ENCODE measurements at places on chromosomes 16 and 17.

DNA sequence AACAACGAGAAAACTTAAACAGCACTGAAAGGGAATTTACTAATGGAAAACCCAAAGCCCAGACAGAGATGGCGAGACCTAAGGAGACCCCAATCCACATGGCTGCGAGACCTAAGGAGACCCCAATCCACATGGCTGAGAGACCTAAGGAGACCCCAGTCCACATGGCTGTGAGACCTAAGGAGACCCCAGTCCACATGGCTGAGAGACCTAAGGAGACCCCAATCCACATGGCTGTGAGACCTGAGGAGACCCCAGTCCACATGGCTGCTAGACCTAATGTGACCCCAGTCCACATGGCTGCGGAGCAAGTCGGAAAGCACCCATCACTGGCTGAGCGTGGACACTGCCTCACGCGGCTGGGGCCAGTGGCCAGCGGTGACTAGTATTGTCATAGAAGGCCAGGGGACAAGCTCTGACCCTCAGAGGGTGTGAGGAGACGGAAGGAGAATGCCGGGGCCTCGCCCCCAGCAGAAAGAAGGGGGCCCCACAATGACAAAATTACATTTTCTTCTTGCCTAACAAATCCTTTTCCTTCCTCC lies 241.8 kb downstream of the C16orf95 start:
- no peaks in the 10 kb centered on the region for H3K36me3 ChIP-seq
- no peaks in the 10 kb centered on the region for H3K27me3 ChIP-seq
- H3K4me1 ChIP-seq, result no peaks in the 10 kb centered on the region

GRCh38 chr16:88295671-88296436 lies 86.9 kb upstream of the ZNF469 start:
- no peaks in the 10 kb centered on the region for H3K36me3 ChIP-seq
- no peak overlapping the region for H3K4me3 ChIP-seq
- no peaks in the 10 kb centered on the region for H3K27me3 ChIP-seq
- DNase-seq, result no peak

DNA sequence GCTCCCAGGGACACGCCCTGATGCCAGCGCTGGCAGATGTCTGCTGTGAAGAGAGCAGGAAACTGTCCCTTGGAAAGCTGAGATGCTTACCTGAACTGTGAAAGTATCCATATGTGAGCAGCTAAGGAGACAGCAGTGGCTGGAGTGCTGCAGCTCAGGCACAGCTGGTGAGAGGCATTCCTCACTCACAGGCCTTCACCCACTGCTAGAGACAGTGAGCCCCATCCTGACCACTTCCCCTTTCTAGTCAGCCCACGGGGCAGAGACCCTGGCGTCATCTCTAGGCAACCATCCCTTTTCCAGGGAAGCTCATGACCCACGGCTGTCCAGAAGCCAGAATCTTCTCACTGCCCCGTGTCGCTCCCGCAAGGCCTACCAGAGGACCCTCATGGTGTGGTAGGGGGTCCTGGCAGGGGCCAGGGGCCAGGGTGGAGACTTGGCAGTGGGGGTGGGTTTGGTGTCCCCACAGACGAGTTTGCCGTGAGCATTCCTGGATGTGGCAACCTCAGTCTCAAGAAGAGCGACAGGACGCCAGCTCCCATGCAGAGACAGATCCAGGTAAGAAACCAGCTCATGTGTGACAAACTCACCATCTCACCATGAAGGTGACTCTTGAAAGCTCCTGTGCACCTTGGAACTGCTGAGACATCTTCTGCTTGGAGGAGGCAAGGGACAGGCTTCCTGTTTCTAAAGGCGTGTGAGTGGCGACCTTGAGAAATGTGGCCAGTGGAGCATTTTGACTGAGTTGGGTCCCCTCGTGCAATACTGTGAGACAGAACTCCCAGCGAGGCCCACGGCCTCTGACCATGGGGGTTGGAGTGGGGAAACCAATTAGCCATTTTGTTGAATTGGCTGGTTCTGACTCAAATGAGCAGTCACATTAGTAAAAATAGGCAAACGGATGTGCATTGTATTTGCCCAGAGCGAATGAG lies at the start of gene SCIMP:
Gene SCIMP (minus strand): TSS at position 216 of the 932 bp plus-strand sequence. CDS start 105 bp downstream, at position 111.
- no peak for DNase-seq
- no peaks in the 10 kb centered on the region for H3K4me1 ChIP-seq
- peak within 1 kb of the TSS; percentile 40 for H3K4me3 ChIP-seq
- peak within 1 kb of the TSS; percentile 25 for H3K27ac ChIP-seq
- H3K36me3 ChIP-seq, result no peaks in the 10 kb centered on the region

- H3K4me3 ChIP-seq, result no peak overlapping the region
- no peak for DNase-seq
- peaks cover 39% of the 10 kb centered on the region for H3K4me1 ChIP-seq
- H3K36me3 ChIP-seq, result no peaks in the 10 kb centered on the region
- no peaks in the 10 kb centered on the region for H3K27me3 ChIP-seq
Measured at GRCh38 chr16:65655802-65656201, 533.9 kb upstream of the CDH11 start.

DNA sequence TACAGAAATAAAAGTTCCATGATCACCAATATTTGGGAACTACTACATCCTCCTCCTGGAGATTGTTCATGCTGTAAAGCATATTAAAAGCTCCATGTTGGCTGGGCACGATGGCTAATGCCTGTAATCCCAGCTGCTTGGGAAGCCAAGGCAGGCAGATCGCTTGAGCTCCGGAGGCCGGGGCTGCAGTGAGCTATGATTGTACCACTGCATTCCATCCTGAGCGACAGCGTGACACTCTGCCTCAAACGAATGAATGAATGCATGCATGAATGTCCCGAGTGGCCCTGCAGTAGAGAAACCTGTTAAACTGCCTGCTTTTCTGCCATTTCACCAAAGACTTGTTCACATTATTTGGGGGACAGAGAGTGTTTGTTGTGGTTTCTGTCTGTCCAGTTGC lies 15.0 kb downstream of the CNEP1R1 start:
- no peaks in the 10 kb centered on the region for H3K27me3 ChIP-seq
- no peak for DNase-seq
- H3K4me1 ChIP-seq, result peaks cover 9% of the 10 kb centered on the region
- H3K27ac ChIP-seq, result peak overlapping the region; percentile 66
- no peaks in the 10 kb centered on the region for H3K36me3 ChIP-seq

Measured in esophagus squamous epithelium (tissue), 5 donors.